ENCODE measurements at places on chromosomes 16 and 17.

- DNase-seq, result no peak
Observed at GRCh38 chr17:17448076-17448475, 28.7 kb upstream of the MED9 start.

DNA sequence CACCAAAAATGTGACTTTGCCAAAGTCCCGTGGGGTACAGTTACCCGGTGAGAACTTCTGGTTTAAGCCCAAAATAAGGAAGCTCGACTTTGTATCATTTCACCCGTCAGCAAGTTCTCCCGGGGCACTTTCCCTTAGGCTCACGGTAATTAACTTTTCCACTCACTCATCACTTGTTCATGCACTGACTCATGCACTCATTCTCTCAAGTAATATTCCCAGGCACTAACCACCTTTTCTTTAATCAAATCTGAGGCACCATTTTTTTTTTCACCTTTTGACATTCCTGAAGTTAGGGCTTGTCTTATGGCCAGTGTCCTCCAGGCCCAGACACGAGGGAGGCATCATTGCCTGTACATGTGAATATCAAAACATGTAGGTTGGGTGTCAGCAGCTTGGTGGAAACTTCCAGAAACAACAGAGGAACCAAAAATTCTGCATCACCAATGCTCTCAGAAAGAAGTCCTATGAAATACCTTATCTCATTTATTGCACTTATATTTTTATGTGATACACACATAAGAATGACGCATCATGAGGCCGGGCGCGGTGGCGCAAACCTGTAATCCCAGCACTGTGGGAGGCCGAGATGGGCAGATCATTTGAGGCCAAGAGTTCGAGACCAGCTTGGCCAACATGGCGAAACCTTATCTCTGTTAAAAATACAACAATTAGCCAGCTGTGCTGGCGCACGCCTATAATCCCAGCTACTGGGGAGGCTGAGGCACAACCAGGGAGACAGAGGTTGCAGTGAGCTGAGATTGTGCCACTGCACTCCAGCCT lies 36.1 kb upstream of the ATP2C2 start:
- no peak for DNase-seq

GRCh38 chr16:84806256-84806889 lies 13.4 kb upstream of the CRISPLD2 start:
- no peak for DNase-seq

- DNase-seq, result no peak
Observed at GRCh38 chr16:81630635-81631031, 148.5 kb upstream of the PLCG2 start.

- DNase-seq, result no peak
Observed at GRCh38 chr16:85300406-85300968, 188.2 kb upstream of the CIBAR2 start.

DNA sequence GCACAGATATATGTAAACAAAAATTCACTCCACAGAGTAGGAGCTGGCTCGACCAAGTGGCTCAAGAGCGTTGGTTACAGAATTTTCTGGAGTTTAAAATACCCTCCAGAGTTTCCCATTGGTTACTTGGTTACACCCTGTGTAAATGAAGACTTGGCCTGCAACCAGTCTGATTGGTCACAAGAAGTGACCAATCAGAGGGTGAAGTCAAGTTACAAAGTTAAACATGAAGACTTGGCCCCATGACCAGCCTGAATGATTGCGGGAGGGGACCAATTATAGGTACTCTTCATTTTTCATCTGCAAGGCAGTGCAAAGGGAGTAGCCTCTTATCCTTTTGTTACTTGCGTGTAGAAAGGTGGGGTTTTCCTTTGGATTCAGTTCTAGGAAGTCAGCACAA lies 121.3 kb upstream of the SALL1 start:
- no peak for DNase-seq

DNA sequence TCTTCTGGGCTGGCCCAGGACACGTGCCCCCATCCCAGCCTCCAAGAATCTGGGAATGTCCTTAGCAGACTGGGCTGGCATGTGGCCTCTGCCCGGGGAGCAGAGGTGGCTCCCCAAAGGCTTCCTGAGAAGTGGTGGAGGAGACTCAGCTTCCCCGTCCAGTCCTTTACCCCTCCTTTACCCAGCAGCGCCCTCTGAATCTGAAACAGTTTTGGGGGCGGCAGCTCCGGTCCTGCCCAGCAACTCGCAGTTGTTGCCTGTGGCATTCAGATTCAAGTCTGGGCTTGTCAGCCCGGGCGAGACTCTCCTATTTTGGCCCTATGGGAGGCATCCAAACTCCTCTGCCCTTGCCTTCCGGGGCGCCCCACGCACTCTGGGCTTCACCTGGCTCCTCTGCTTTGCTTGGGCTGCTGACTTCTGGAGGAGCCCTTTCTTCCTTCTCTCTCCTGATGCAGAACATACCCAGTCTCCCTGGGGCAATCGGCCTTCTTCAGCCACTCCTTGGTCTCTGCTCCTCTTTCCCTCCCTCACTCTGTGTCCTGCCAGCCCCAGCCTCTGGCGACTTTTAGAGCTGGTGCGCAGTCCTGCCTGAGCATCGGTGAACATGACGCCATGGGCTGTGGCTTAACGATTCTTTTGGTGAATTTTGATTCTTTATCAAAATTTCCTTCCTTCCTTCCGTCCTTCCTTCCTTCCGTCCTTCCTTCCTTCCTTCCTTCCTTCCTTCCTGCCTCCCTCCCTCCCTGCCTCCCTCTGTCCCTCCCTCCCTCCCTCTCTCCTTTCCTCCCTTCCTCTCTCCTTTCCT lies 55.2 kb downstream of the CMIP start:
- no peak for DNase-seq
